ENCODE measurements at places on chromosomes 11 and 22.

GRCh38 chr22:25780673-25781072 lies 38.7 kb downstream of the MYO18B start:
- DNase-seq = no peak

DNA sequence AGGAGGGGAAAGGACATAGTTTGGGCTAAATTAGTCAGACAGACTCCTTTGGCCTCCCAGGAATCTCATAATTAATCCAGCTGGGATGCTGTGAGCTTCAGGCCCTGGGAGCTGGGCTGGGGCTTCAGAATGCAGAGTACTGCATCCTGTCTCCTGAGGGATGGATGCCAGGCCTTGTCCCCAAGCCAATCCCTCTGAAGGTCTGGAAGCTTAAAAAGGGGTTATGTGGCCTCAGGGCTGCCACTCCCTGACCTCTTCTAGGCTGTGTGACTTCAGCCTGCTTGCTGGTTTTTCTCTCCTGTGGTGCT lies 6.9 kb upstream of the LRRC32 start:
- no peak for DNase-seq

- DNase-seq = no peak
These were observed 9.9 kb downstream of the SLC43A3 start for GRCh38 chr11:57417056-57417455.

DNA sequence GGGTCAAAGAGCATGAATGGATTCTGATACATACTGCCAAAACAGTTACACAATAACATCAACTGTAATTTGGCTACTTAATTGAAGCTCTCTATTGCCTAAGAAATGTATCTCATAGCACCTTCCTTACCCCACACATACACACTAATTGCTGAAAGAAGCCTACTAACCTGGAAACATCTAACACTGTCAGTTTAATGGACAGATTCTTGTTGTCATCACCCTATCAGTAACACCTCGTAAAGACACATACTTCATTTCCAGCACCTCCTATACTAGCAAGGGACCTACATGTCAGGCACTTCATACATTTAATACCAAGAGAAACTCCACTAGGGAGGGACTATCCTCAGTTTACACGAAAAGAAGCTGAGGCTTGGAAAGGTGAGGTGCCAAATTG lies 9.9 kb downstream of the NAP1L4 start:
- no peak for DNase-seq

- peak; percentile 49 for DNase-seq
These were observed 82.2 kb downstream of the PISD start for GRCh38 chr22:31579835-31580242.

GRCh38 chr11:104781719-104782376 lies 116.4 kb downstream of the CASP12 start:
- DNase-seq = no peak

DNA sequence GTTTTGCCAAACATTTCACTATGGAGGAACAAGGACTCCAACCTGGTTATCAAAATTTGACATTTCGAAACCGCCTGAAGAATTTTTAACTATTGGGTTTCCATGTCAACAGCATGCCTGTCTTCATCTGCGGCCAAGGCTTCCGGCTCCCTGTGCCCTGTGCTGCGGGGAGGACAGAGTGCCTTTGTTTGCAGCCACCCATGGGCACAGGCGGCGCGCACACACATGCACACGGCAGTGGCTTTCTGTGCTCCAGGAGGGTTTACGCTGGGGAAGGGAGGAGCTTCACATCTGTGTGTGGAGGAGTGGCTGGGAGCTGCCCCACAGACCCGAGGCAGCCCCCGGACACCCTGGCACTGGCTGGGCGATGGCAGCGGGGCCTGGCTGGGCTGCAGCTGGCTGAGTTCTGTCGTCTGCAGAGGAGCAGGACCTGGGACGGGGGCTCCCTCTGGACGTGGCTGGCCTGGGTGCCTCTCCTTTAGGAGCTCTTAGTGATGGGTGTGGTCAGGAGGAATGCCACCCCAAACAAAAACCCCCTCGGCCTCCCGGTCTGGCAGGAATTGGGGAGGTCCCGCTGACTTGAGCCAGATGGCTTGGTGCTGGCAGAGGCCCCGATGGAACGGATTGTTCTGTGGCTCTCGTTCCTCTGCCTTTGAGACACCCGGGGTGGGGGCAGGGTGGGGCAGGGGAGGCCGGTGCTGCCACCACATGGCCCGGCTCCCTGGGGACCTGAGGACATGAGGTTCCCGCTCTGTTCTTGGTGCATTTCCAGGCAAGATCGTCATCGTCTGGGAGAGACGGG lies 1290.9 kb downstream of the BRD1 start:
- DNase-seq = no peak

GRCh38 chr11:21295508-21295907 lies 626.1 kb downstream of the NELL1 start:
- no peak for DNase-seq

- no peak for DNase-seq
These were observed 24.2 kb upstream of the UCP3 start for GRCh38 chr11:74033046-74033445.

- no peak for DNase-seq
These were observed 1145.6 kb upstream of the TENM4 start for GRCh38 chr11:80586464-80586863.

- DNase-seq = no peak
These were observed 238.0 kb downstream of the METTL15 start for GRCh38 chr11:28346209-28346608.

DNA sequence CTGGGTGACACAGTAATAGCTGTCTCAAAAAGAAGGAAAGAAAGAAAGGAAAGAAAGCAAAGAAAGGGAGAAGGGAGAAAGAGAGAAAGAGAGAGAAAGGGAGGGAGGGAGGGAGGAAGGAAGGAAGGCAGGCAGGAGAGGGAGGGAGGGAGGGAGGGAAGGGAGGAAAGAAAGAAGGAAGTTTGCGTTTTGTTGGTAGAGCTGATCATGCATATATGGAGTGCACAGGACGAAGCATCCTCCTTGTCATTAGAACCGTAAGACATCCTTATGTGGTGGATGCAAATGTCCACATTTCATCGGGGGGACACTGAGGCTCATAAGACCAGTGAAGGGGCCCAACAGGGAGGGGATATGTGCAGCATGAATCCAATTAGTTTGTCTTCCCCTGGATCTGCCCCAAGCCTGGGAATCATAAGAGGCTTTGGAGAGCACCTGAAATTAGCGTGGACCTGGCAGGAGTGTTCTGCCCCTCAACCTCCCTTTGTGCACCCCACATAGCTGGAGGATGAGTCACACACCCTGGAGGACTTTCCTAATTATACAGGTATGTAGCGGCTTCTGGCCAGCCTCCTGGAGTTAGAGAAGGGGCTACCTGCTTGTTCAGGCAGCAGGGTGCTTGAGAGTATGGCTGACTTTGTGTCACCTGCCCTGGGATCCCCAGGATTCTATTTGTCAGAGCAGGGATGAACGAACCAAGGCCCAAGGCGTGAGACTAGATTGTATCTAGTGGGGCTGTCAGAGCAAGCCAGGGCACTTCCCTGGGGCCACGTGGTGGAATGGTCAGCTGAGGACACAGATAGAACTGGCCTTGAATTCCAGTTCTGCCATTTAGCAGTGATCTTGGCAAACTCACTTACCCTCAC lies 119.7 kb upstream of the CD82 start:
- no peak for DNase-seq

DNA sequence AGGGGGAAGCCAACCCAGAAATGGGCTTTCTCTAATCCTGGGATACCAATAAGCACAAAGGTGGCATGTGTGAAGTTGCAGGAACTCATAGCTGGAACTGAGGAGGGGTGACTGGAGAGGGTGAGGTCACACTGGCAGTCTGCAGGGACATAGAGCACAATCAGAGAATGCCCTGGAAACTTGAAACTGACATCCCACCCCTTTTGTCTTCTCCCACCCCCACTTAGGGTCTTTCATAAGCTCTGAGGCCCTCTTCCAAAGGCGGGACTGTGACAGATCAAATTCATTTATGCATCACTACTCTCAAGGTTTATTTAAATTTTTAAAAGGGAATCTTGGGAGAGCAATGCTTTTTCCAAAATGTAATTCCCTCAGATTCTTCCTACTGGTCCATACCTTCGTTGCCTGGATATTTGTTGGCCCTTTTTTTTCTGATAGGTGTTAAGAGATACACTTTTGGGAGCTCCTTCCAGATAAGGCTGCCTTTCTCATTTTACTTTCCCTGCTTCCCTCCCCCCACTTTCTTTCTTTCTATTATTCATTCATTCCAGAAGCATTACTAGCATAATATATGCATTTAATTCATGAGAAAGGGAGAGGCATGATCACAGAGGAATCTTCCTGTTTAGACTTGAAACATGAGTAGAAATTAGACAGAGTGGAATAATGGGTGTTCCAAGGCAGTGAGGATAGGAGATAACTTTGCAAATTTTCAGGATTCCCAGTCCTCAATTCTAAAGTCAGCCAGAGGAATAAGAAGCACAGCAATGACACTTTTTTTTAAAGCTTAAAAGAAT lies 14.8 kb downstream of the OR51E2 start:
- peak; percentile 27 for DNase-seq

- DNase-seq = no peak
These were observed at the start of gene ADORA2A for GRCh38 chr22:24427500-24428164. Gene ADORA2A, plus strand, starts transcription at chr22:24427599. Its CDS starts 5,806 bp downstream, at chr22:24433405.

DNA sequence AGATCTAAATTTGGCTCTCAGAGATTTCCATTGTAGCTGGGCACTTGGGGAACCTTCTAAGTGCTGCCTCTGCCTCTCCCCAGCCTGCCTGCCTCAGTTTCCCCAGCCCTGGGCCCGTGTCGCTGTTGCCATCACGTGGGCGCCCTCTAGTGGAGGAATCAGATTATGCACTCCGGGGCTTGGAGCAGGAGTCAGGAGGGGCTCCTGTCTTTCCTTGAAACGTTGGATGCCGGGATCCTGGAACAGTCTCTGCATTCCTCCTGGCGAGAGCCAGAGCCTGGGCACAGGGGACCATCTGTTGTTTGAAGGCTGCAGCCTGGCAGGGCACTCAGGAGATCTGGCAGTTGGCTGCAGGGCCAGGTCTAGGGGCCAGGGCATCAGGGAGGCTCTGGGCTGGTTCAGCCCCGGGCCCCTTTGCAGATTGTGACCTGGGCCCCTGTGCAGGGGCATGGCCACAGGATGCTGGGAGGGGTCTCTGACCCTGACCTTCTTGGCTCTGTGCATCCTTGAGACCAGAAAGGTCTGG lies 71.6 kb downstream of the LRP5 start:
- peak; percentile 44 for DNase-seq

DNA sequence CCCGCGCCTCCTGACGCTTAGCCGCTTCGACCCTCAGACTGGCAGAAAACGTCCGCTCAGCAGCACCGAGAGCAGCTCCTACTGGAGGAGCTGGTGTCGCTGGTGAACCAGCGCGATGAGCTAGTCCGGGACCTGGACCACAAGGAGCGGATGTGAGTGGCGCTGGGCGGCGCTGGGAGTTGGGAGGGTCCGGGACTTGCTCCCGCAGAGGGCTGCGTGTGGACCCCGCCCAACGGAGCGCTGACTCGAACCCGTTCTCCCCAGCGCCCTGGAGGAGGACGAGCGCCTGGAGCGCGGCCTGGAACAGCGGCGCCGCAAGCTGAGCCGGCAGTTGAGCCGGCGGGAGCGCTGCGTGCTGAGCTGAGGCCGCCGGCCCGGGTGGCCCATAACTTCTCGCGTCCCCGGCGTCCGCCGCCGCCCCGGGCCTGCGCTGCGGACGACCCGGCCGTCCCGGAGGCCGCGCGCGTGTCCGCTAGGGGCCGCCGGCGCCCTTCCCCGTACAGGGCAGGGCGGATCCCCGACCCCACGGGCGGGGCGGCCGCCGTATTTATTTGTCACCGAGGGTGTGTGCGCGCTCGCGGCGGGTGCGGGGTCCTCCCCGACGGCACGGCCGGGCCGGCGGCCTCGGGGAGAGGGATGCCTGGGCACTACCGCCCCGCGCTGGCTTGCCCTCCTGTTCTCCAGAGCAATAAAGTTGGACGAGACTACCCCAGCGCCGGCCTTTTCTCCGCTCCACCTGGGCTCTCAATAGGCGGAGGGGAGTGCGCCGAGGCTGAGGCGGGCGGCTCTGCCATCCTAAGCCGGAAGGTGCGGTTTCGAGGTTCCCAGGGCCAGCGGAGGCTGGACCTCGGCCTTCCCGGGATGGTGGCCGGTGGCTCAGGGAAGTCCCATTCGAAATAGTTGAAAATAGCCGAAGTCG lies 3.4 kb downstream of the KCNK7 start:
- DNase-seq = peak; percentile 83

- no peak for DNase-seq
These were observed 238.7 kb downstream of the FAM181B start for GRCh38 chr11:82494988-82495432.

DNA sequence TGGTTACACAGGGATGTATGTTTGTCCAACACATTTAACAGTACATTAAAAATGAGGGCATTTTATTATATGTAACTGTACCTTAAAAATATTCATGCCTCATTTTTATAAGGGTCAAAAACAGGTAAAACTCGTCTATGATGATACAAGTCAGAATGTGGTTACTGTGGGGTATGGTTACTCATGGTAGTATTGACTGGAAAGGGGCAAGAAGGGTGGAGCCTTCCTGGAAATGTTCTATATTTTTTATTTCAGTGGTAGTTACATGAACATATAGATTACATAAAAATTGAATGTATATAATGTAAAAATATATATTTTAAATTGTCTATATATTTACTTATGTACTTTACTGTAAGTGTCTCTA lies 99.8 kb downstream of the STIM1 start:
- DNase-seq = no peak

GRCh38 chr11:72190631-72191071 lies 1.3 kb upstream of the FOLR1 start:
- DNase-seq = no peak

DNA sequence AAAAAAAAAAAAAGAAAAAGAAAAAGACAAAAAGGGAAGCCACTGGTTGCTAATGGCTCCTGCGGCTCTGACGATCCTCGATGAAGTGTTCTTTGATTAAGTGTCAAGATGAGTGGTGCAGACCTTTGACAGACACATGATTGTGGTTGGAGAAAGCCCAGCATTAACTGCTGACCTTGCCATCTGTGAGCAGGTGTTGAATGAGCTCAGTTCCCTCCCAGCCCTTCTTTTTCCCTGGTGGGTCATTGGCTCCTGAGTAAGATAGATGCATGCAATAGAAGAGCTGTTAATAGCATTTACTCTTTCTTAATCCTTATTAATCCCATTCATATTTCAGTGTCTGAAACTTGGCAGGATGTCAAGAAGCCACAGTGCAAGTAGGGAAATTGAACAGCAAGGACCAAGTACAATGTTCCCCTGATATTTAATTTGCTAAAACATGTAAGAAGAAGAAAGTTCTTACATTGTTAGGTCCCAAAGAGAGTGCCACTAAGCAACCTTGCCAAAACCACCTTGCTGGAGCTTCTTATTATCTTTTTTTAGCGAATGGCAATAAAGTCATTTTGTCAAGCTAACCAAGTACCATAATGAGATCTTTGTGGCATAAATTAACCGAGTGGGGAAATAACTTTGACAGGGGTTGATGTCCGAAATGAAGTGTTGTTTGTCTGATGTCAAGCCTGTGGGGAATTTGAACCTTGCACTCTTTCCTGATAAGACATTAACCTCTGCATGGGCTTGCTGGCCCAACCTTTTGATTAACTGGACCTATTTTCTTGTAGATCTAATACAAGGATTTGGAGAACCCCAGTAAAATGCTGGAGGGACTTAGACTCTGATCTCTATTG lies 113.7 kb downstream of the PTPRJ start:
- DNase-seq = no peak

- no peak for DNase-seq
These were observed 131.7 kb downstream of the VPREB1 start for GRCh38 chr22:22376352-22376706.

GRCh38 chr22:42754658-42755057 lies 34.0 kb upstream of the A4GALT start:
- peak; percentile 37 for DNase-seq

GRCh38 chr11:80958361-80958760 lies 1517.5 kb upstream of the TENM4 start:
- DNase-seq = peak; percentile 40

All from astrocyte of the spinal cord (primary cell).